Activated CD4-positive, alpha-beta T cell treated with anti-CD3 and anti-CD28 coated beads, Interleukin-2, amount 50 U/mL, for 48 hours (primary cell): ENCODE measurements at places on chromosomes 7 and 10.

- DNase-seq: no peak
Observed at GRCh38 chr7:108181073-108181985, 51.2 kb upstream of the LAMB4 start.

DNA sequence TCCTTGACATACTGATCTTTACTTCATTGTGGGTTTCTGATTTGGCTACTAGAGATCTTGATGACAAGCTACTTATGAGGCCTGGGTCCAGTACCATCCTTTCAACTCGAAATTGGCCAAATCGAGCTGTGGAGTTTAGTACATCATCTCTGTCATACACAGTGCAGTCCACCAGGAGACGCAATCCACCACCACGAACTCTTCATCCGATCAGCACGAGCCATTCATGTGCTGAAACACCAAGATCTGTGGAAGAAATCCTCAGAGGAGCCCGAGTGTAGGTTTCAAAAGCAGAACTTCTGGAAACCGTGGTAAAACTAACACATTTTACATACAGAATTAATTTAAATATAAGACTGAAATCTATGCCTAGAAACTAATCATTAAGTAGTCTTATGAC lies 14.2 kb downstream of the DNAJC9 start:
- no peak for DNase-seq

GRCh38 chr7:139775829-139776266 lies 1.9 kb downstream of the HIPK2 start:
- DNase-seq: peak; percentile 54

DNA sequence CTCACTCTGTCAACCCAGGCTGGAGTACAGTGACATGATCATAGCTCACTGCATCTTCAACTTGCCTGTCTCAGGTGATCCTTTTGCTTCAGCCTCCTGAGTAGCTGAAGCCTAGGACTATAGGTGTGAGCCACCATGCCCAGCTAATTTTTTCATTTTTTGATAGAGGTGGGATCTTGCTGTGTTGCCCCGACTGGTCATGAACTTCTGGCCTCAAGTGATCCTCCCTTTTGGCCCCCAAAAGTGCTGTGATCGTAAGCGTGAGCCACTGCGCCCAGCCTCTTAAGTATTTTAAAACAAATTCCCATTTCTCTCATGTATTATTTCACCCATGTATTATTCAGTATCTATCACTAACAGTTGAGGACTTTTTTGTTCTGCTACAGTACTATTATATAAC lies 43.5 kb downstream of the KMT2E start:
- no peak for DNase-seq

DNA sequence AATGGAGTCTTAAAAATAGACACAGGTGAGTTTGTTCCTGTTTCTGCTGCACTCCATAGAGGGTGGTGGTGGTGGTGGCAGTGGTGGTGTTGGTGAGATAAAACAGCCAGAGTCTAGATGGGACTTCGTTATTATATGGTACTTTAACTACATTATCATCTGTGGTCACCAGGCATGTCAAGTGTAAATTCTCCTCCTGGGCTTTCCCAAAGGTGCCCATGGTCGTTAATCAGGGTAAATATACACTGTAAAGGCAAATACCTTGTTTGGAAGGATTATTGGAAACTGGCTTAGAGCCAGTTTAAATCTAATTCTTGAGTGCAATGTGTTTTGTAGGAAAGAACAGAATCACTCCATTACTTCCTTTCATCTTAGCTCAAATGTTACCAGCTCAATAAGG lies 21.5 kb upstream of the COMMD3 start:
- no peak for DNase-seq
